ENCODE measurements at places on chromosomes 5 and 9.

- no peak for DNase-seq
Observed at GRCh38 chr5:23684103-23684502, 176.7 kb downstream of the PRDM9 start.

GRCh38 chr5:10102706-10103497 is 146.8 kb downstream of the ATPSCKMT start:
- DNase-seq, result no peak

DNA sequence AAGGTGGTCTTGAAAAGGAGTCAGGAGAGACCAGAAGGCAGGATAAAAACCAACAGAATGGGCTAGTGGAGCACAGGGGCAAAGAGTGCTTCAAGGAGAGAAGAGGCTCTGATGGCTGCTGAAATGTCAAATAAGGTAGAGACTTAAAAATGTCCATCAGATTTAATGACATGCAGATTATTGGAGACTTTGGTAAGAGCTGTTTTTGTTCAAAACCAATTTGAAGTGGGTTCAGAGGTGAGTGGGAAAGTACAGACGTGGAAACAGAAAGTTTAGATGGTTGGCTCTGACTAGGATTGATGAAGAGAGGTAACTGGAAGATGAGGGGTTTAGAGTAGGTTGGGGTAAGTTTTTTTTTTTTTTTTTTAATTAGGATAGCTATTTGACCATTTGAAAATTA is 14.1 kb downstream of the SLC25A46 start:
- DNase-seq, result no peak

GRCh38 chr9:93599571-93600403 is 23.4 kb downstream of the PHF2 start:
- DNase-seq, result no peak

DNA sequence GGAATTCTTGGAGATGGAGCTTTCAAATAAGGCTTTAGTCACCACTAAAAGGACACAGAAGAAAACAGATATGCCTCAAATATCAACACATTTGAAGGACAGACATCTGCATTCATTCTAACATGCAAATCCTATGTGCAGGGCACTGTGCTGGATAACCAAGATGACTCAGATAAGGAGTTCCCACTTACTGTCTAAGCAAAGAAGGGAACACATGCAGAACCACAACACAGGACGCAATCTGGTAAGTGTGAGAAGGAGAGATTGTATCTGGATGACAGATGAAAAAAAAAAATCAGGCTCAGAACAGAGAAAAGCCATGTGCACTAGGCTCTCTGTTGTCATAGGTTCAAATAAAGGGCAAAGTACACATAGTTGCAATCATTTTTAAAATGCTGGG is 42.5 kb downstream of the ELAVL2 start:
- DNase-seq, result no peak

GRCh38 chr9:126001581-126002225 is 254.5 kb downstream of the PBX3 start:
- no peak for DNase-seq

GRCh38 chr5:159982421-159983173 is 26.3 kb upstream of the TTC1 start:
- no peak for DNase-seq

GRCh38 chr5:55066277-55066676 is 36.2 kb upstream of the GZMA start:
- no peak for DNase-seq

GRCh38 chr9:34384368-34385165 is 7.9 kb upstream of the MYORG start:
- DNase-seq, result no peak

GRCh38 chr5:124383693-124384092 is 362.7 kb downstream of the ZNF608 start:
- no peak for DNase-seq

DNA sequence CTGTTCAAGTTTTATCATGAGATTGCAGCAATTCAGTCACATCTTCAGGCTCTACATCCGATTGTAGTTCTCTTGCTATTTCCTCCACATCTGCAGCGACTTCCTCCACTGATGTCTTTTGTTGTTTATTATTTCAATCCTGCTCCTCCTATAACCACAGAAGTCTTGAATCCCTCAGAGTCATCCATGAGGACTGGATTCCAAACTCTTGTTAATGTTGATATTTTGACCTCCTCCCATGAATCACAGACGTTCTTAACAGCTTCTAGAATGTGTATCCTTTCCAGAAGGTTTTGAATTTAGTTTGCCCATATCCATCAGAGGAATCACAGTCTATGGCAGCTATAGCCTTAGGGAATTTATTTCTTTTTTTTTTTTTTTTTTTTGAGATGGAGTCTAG is 3.6 kb downstream of the FBXO38 start:
- no peak for DNase-seq

DNA sequence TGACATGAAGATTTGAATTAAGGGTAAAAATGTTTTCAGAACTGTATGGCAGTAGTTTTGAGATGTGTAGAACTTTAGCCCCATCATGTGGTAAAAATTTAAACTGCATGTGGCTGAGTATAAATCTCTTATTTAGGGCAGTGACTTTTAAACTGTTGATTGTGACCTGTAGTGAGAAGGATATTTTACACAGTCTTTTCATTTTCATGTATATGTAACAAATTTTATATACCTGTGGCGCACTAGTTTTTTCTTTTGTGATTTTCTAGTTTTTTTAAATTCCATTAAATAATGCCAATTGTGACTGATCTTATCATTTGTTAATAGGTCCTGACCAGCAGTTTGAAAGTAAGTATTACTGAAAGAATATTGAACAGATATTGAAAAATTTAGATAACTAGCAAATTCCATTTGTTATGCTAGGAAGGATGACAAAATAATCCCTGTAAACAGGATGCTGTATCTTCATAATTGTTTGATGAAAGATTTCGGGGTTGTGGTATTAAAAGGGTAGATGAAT is 47.2 kb downstream of the GPBP1 start:
- no peak for DNase-seq

DNA sequence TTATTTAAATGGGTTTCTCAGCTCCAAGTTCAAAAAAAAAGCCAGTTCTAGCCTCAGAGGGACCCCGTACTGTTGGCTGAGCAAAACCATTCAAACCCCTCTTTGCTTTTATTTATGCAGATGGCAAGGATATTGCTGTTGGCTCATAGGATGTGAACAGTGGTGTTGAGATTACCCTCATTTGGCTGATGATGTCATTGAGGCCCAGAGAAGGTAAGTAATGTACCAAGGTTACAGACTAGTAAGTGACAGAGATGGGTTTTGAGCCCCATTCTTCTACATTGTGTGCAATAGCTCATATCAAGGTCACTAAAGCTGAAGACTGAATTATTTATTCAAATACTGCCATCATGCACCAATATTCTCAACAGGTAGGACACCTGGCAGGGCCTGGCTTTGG is 122.2 kb upstream of the PCA3 start:
- no peak for DNase-seq

GRCh38 chr9:124017929-124018729 is 6.6 kb downstream of the LHX2 start:
- no peak for DNase-seq

DNA sequence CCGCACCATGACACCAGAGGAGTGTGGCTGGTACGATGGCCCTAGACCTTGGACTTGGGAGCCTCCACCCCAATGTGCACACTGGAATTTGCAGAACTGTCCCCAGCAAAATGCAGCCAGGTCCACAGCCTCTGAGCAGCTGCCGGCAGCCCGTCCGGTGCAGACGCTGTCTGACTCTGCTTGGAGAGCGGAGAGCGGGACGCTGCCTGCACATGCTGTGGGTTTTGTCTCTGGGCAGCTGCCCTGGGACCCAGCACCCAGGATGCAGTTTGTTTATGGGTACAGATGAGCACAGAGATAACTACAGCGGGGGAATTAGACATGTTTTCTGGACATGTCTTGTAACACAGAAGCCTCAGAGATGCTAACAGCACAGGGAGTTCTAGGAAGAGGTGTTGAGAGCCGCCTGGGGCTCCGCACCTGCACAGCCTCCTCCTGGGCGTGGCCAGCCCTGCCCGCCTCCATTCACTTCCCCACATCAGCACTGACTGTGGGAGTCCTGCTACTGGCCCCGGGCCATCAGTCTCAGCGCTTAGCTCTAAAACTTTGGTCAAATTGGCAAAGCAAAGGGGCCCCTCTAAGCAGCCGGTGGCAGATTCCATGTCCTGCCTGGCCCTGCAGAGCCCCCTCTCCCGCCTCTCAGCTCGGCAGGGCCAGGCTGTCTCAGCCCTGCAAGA is 159.6 kb downstream of the IRX2 start:
- DNase-seq, result no peak

GRCh38 chr5:151113651-151114050 is 32.8 kb upstream of the TNIP1 start:
- DNase-seq, result no peak

DNA sequence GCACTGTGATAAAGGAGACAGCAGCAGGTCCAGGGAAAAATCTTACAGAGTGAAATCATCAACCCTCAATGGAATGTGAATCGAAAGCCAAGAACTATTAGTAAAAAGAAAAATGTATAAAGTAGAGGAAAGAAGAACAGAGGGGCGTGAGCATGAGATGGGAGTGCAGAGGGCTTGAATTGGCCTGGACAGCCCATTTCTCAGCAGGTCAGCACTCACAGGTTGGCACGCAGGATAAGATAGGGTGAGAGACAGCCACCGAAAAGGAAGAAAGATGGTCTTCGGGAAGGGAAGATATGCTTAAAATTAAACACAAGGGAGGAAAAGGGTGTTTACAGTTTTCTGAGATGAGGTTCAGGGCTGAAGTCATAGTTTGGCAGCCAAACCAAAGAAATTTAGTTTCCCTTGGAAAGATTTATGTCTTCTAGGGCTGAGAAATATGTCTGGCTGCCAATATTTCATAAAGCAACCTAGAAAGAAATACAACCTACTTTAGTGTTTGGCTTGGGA is 524.7 kb downstream of the SPATA31D1 start:
- no peak for DNase-seq

DNA sequence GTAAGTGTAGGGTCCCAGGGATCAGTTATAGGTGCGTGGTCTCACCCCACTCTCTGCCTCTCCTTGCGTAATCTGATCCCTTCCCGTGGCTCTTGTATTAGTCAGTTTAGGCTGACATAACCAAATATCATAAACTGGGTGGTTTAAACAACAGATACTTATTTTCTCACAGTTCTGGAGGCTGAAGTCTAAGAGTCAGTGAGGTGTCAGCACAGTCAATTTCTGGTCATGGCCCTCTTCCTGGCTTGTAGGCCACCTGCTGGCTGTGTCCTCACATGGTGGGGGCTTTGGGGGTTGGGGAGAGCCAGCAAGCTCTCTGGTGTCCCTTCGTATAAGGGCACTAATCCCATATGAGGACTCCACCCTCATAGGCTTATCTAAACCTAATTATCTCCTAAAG is 32.3 kb downstream of the CARTPT start:
- DNase-seq, result no peak

GRCh38 chr5:11177999-11178711 is 417.1 kb upstream of the DAP start:
- DNase-seq, result no peak

GRCh38 chr5:5154733-5155132 is 14.6 kb downstream of the ADAMTS16 start:
- no peak for DNase-seq

- DNase-seq, result no peak
Observed at GRCh38 chr5:4144411-4145007, 548.9 kb downstream of the IRX1 start.

DNA sequence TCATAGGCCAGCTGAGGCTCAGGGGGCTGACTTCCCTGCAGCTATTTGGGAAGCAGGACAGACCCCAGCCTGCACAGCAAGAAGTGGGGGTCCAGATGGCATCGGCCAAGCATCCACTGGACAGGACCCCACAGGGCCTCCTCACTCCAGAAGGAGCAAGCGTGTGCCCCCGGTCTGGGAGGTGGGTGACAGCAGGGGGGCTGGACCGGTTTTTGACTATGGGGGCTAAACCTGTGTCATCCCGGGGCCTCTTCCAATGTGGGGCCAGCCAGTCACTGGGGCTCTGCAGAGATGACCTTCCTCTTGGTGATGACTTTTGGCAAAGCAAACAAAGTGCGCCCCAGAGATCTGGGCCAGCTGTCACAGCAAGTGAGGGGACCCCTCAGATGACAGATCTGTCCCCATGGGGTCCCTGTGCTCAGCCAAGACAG is 163.9 kb downstream of the OLFM1 start:
- no peak for DNase-seq

GRCh38 chr9:17578911-17579793 is at the start of gene SH3GL2:
SH3GL2 (plus strand) TSS chr9:17579066.
- DNase-seq, result no peak

GRCh38 chr5:105030153-105030552 is 1467.6 kb upstream of the NUDT12 start:
- DNase-seq, result no peak

DNA sequence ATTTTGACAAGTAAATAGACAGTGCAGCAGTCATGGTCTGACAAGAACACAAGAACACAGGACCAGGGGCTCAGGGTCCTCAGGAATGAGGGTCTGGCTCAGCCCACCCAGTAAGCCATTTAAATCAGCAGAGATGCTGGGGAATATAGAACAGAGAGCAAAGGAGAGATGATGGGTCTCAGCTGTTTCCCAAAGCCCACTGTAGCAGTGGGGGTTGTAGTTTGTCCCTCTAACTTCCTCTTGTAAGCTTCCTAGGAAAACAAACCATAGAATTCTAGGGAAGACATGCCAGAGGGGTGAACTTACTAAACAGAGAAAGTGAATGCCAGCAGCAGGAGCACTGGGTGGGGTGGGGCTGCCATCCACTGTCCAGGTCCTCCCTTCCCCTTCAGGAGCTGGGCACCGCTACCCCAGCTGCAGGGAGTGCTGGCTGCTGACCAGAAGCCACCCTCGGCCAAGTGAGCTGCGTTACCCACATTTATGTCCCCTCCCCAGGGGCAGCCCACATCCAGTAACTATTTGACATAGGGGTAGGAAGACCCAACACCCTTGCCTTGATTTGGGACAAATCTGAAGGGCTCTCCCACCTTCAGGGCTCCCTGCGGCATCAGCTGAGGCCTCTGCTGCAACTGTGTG is 41.6 kb downstream of the GABBR2 start:
- DNase-seq, result no peak

GRCh38 chr5:75324791-75325190 is 12.2 kb upstream of the HMGCR start:
- no peak for DNase-seq

GRCh38 chr9:38281917-38282316 is 110.6 kb upstream of the ALDH1B1 start:
- no peak for DNase-seq

Data from stimulated activated CD8-positive, alpha-beta memory T cell treated with anti-CD3 and anti-CD28 coated beads, Interleukin-7, amount 100 ng/mL, for 1 hour (primary cell).